ENCODE measurements at places on chromosomes 2 and 18. TPM values are rescaled to one million over a fixed set of nuclear protein-coding genes. Genes with fewer than 3 reads are reported as not detected.

GRCh38 chr18:74299746-74300145 is 8.0 kb upstream of the CYB5A start:
- DNase-seq: no peak

DNA sequence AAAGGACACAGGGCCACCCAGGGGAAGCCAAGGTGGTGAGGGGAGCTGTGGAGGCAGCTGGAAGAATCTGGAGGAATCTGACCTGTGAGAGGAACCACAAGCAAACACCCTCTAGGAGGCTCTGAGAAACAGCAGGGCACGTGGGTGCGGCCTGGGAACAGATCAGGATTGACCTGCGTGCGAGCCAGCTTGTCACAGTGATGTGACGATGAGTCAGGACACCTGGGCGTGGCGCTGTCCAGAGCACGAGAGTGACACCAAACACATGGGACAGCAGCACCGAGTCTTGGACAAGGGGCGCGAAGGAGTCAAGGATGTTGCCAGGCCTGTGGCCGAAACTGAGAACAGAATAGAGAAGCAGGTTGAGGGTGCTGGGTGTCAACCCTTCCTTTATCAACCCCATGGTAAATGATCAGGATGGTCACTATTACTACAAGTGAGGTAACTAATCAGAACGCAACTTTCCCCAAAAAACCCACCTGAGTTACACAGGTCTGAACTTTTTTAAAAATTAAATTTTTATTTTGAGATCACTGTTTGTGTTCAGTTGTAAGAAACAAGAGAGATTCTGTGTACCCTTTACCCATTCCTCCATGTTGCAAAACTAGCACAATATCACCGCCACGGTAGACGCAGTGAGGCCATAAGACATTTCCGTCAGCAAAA is 637 bp upstream of the SFT2D3 start:
- peak; percentile 82 for DNase-seq

DNA sequence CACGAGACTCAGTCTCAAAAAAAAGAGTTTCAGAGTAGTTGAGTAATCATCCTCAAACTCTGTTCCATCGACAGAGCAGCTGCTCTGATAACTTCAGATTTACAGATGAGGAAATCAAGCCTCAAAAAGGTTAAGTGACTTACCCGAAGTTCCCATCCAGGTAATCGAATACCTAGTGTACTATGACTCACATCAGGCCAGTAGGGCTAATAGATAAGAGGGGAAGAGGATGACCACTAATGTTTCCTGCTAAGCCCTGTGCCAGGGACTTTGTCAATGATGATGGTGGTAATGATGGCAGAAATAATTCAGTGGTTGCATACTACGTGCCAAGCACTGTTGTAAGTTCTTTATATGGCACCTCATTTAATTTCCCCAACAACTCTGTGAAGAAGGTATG is 80.9 kb downstream of the PLB1 start:
- no peak for DNase-seq

DNA sequence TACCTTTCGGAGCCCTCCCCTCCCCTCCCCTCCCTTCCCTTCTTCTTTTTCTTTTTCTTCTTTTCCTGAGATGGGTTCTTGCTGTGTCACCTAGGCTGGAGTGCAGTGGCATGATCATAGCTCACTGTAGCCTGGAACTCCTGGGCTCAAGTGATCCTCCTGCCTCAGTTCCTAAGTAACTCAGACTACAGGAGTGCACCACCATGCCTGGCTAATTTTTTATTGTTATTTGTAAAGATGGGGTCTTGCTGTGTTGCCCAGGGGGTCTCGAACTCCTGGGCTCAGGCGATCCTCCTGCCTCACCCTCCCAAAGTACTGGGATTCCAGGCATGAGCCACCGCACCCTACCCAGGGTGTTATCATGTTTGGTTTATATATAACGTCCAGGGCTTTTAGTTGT is 66.7 kb downstream of the ASB1 start:
- DNase-seq: no peak

DNA sequence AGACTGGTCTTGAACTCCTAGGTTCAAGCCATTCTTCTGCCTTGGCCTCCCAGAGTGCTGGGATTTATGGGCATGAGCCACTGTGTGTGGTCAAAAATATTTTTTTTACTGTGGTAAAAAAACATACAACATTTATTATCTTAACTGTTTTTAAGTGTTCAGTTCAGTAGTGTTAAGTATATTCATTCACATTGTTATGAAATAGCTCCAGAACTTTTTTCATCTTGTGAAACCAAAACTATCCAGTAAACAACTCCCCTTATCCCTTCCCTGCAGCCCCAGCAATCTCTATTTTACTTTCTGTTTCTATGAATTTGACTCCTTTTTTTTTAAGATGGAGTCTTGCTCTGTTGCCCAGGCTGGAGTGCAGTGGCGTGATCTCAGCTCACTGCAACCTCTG is 9.3 kb downstream of the RMC1 start:
- DNase-seq: no peak

GRCh38 chr18:32040936-32041335 is 22.3 kb downstream of the RNF125 start:
- DNase-seq: no peak

GRCh38 chr2:12965540-12966269 is 249.0 kb downstream of the TRIB2 start:
- no peak for DNase-seq

SF3B6 gene
- polyA plus RNA-seq: 115 TPM

RUFY4 gene
- not detected for polyA plus RNA-seq

All from aorta (tissue), 5 donors.